ENCODE measurements at places on chromosomes 4 and X. TPM values are rescaled to one million over a fixed set of nuclear protein-coding genes. Genes with fewer than 3 reads are reported as not detected.

Gene LANCL3
- 0.21 TPM for total RNA-seq

Gene NXF2
- not detected for total RNA-seq

Gene IBSP
- not detected for total RNA-seq

Gene DMRTC1
- total RNA-seq, result 0.18 TPM

Gene STOX2
- not detected for total RNA-seq

Gene SERPINA7
- not detected for total RNA-seq

Gene LEF1
- 302 TPM for total RNA-seq

Gene CT47C1
- not detected for total RNA-seq

Gene EGF
- total RNA-seq, result not detected

Gene NMU
- not detected for total RNA-seq

Gene SPATA18
- total RNA-seq, result 0.39 TPM

Gene DCAF12L1
- not detected for total RNA-seq

Gene IL3RA
- 0.63 TPM for total RNA-seq

Gene DOK7
- total RNA-seq, result not detected

Gene GYPE
- not detected for total RNA-seq
